ENCODE measurements at places on chromosomes 12 and 14.
A peak's percentile ranks its signal among the peaks of the same experiment; 100 is the strongest.

- DNase-seq, result no peak
Observed at GRCh38 chr14:67373347-67373746, 13.2 kb downstream of the EIF2S1 start.

- no peak for DNase-seq
Observed at GRCh38 chr12:65891987-65892481, 67.8 kb downstream of the HMGA2 start.

- no peak for DNase-seq
Observed at GRCh38 chr12:43969882-43970281, 134.0 kb downstream of the TMEM117 start.

- DNase-seq, result no peak
Observed at GRCh38 chr14:91342206-91342760, 75.3 kb downstream of the CCDC88C start.

DNA sequence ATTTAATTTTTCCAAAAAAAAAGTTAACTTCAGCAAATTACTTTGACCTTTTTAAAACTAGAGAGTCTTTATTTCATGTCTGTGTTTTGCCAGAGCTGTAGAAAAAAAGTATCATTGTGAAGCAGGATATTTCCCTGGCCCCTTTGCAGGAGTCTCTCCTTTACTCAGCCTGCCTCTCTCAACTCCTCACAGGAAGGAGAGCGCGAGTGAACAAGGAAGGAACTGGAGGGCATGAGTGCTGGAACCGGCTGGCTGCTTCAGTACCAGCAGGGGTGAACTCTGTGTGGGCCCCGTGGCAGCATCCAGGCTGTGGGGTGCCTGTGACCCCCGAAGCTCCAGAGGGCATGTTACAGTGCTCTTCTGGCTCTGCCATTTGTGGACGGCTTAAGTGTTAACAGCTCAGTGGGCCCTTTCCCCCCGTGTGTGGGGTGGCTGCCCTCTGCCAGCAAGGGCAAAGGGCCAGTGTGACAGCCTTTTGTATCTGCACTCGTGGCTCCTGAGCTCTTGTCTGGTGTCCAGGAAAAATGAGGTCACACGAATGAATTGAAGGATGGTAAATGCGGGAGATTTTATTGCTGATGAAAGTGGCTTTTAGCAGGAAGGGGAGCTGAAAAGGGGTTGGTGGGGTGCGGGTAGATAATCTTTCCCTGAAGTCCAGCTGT is 76.6 kb upstream of the KCNH3 start:
- no peak for DNase-seq

- DNase-seq, result no peak
Observed at GRCh38 chr14:70143306-70143705, 45.4 kb downstream of the SLC8A3 start.

DNA sequence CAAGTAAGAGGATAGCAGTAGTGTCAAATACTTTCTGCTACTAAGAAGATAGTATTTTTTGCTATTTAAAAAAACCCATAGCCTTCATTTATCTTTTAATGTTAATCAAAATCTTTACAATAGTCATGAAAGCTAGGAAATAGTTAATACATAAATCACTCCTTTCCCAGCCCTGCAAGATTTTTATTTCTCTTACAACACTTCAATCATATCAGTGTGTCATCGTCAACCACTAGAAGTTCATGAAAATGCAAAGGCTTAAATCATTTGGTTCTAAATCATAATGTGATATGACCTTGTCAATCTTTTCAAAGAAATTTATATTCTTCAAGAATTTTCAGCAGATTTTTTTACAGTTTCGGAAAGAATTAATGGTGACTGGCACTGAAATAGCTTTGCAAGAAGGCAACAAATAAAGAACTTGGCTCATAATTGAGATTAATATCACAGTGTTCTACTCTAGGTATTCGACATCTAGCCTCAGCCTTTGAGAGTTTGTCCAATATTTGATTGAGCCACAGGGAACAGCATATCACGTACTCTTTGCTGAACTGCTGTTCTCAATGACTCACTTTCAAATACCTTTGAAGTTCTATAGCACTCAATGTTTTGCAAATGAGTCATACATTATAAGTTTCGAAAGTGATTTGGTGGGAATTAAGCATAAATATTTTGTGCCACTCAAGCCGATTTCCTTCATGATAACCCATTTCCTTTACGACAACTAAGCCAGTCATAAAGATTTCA is 384.0 kb upstream of the FOXG1 start:
- DNase-seq, result no peak

GRCh38 chr12:109594556-109595317 is 21.1 kb downstream of the MVK start:
- DNase-seq, result no peak

GRCh38 chr14:22606380-22606779 is 8.3 kb downstream of the ABHD4 start:
- no peak for DNase-seq

DNA sequence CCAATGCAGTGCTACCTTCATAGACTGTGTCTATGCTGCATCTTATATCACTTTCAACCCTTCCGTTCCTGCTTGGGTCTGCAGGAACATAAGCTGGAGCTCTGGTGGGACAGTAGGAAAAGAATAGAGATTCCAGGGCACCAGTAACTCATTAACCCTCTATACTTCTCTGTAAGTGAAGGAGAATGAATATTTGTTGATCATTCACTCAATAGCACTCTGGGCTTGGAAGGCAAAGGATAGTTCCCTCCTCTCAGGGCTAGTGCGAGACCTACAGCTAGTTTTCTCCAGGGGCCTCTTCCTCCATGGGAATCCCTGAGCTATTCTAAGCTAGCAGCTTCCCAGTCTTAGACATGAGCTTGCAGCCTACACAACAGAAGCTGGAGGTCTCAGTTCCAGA is 84.7 kb downstream of the BMP4 start:
- no peak for DNase-seq

- no peak for DNase-seq
Observed at GRCh38 chr14:93185349-93185720, 218 bp downstream of the LYSET start.

GRCh38 chr12:68939505-68939904 is 6.5 kb upstream of the CPM start:
- DNase-seq, result no peak

- DNase-seq, result peak; percentile 45
Observed at GRCh38 chr12:6295094-6295811, 15.2 kb upstream of the PLEKHG6 start.

GRCh38 chr12:124466216-124467128 is 100.9 kb downstream of the NCOR2 start:
- no peak for DNase-seq

Data from NCI-H1417 treated with DMSO at 0.1 percent for 48 hours (cell line).